ENCODE measurements at places on chromosomes 6 and 20.

DNA sequence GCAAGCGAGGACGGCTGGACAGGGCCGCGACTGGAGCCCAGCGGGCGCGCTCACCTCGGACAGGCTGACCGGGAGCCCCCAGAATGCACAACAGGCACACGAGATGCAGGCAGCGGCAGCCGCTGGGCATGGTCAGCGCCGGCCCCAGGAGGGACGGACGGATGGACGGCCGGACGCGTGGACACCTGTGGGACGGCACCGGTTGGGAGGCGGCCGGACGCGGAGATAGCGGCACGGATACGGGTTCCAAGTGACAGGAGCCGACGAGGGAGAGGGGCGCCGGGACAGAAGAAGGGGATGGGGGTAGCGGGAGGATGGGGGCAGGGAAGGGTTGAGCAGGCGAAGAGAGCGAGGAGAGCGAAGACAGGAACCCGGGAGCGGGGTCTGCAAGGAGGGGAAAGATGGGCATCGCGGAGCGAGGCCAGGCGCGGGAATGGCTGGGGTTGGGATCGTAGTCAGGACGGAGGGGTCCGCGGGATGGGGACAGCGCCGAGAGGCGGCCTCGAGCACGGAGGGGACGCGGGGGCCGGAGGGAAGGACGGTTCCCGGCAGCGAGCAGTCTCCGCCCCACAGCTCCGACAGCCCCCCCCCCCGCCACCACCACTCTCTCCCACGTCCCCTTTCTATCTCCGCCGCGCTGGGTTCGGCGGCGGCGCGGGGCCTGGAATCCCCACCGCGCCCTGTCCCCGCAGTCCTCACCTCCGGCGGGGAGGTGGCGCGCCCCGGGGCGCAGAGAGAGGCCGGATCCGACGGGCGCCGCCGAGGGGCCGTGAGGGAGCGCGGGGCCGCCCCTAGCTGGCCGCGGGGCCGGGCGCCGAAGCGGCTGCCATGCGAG, 435 bp downstream of the DLK2 start:
- DNase-seq = no peak

GRCh38 chr6:8325743-8326142, 109.6 kb downstream of the SLC35B3 start:
- DNase-seq = no peak

- DNase-seq = no peak
These were observed 570.5 kb upstream of the CITED2 start for GRCh38 chr6:139944976-139945375.

GRCh38 chr20:34403908-34404307, 40.8 kb downstream of the ITCH start:
- DNase-seq = no peak

DNA sequence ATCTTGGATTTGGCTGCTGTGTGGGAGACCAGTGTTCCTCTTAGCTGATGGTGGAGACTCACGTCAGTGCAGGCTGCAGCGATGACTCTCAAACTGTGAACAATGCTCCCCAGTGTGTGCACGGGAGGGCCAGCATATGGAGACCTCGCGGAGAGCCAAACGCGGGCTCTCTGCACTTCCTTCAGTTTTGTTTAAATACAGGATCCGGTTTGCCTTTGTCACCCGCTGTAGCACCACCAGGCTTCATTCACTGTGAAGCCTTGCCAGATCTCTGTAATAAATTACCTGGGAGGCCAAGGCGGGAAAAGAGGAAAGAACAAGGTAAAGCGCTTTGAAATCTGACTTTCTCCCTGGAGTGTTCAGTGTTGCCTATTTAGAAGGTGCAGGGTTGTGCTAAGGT, 30.7 kb upstream of the TMEM14A start:
- DNase-seq = no peak

DNA sequence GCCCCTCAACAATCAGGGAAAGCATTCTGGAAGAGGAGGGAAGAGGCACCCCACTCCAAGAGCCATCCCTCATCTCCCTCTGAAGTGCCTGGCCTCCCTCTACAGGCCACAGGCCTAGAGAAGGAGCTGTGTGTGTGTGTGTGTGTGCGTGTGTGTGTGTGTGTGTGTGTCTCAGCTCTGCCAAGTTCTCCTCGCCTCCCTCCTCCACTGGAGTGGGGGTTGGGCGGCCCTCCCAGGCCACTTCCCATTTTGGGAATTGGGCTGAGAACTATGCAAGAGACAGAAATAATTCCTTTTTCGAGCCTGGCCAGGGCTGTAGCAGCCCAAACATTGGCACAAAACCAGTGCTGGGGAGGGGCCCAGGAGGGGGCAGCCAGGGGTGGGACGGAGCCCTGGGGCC, 35.7 kb downstream of the KCNB1 start:
- DNase-seq = no peak

GRCh38 chr20:48571949-48572847, 255.6 kb downstream of the PREX1 start:
- no peak for DNase-seq
